HCT116 (cell line): ENCODE measurements at places on chromosomes 5 and 9. TPM values are rescaled to one million over a fixed set of nuclear protein-coding genes. Genes with fewer than 3 reads are reported as not detected.

WDR38 gene
- not detected for total RNA-seq

GGTA1 gene
- not detected for total RNA-seq

CTXN3 gene
- not detected for total RNA-seq

FAM78A gene
- total RNA-seq: 3.4 TPM

CDH18 gene
- total RNA-seq: not detected

EEIG1 gene
- total RNA-seq: 44.2 TPM

NUTM2F gene
- not detected for total RNA-seq

MCC gene
- 20.1 TPM for total RNA-seq

PRR16 gene
- 0.42 TPM for total RNA-seq

- peak; percentile 21 for DNase-seq
- H3K4me3 ChIP-seq: no peak overlapping the region
- no peaks in the 10 kb centered on the region for H3K4me1 ChIP-seq
These were observed 14.2 kb downstream of the NDUFAF2 start for GRCh38 chr5:60959156-60959555.

DNA sequence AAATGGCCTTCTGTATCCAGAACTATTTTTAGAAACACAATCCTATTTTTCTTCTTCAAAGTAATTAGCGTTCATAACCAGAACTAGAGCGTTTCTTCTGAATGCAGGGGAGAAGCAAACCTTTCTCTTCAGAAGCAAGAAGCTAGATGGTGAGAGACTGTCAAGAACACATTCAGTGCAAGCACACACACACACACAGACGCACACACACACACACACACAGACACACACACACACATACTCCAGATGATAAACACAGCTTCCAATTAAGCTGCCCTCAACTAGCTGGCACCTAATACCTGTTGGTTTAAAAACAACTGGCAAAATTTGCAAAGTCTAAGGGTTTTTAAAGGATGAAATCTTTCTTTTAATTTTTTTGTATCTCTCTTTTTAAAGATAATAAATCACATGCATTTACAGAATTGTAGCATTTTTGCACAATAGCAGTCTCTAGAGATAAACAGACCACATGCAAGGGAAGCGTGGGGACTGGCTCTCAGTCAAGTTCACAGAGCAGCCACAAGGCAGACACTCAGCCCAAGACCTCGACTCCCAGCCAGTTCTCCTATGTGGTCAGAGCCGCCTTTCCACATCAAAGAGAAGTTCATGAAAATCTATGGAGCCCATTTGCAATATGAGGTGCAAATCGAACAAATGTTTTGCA is 138.5 kb downstream of the TTLL11 start:
- no peaks in the 10 kb centered on the region for H3K4me1 ChIP-seq
- H3K4me3 ChIP-seq: no peak overlapping the region
- no peak overlapping the region for H3K27ac ChIP-seq
- DNase-seq: no peak
- no peaks in the 10 kb centered on the region for H3K27me3 ChIP-seq

GRCh38 chr9:214648-215493 is at the start of gene DOCK8:
Gene DOCK8 (plus strand): TSS chr9:214865. CDS start chr9:214977, 112 bp downstream.
- H3K27me3 ChIP-seq: no peaks in the 10 kb centered on the region
- no peaks in the 10 kb centered on the region for H3K36me3 ChIP-seq
- H3K27ac ChIP-seq: peak within 1 kb of the TSS; percentile 4; the same call in 1 of the 2 replicates
- H3K4me1 ChIP-seq: no peaks in the 10 kb centered on the region
- DNase-seq: peak; percentile 35
- H3K4me3 ChIP-seq: peak within 1 kb of the TSS; percentile 54

- no peaks in the 10 kb centered on the region for H3K27me3 ChIP-seq
- H3K36me3 ChIP-seq: no peaks in the 10 kb centered on the region
- H3K4me3 ChIP-seq: no peak overlapping the region
- no peak overlapping the region for H3K27ac ChIP-seq
These were observed 200.0 kb upstream of the TAS2R1 start for GRCh38 chr5:9830184-9830583.

DNA sequence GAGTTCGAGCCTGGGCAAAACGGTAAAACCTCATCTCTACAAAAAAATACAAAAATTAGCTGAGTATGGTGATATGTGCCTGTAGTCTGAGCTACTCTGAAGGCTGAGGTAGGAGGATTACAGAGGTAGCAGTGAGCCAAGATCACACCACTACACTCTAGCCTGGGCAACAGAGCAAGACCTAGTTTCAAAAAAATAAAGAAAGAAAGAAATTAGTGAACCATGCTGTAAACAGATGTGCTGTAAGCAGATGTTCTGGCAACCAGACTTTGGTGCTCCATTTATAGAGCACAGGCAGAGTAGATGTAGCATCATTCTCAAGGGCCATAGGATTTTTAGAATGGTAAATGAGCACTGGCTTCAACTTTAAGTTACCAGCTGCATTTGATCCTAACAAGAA is 115.4 kb downstream of the ST8SIA4 start:
- peaks cover 3% of the 10 kb centered on the region; the same call in 1 of the 2 replicates for H3K4me1 ChIP-seq
- no peaks in the 10 kb centered on the region for H3K27me3 ChIP-seq
- H3K4me3 ChIP-seq: no peak overlapping the region
- no peak overlapping the region for H3K27ac ChIP-seq

GRCh38 chr5:66710557-66711088 is 114.4 kb downstream of the MAST4 start:
- no peak for DNase-seq
- no peaks in the 10 kb centered on the region for H3K36me3 ChIP-seq
- H3K27me3 ChIP-seq: peaks cover 18% of the 10 kb centered on the region; the same call in 1 of the 2 replicates
- no peaks in the 10 kb centered on the region for H3K4me1 ChIP-seq

- no peak for DNase-seq
- no peaks in the 10 kb centered on the region for H3K36me3 ChIP-seq
- H3K27ac ChIP-seq: no peak overlapping the region
- peaks cover 75% of the 10 kb centered on the region for H3K27me3 ChIP-seq
- H3K4me3 ChIP-seq: no peak overlapping the region
- no peaks in the 10 kb centered on the region for H3K4me1 ChIP-seq
These were observed 1.4 kb downstream of the SLC36A2 start for GRCh38 chr5:151345808-151346478.

DNA sequence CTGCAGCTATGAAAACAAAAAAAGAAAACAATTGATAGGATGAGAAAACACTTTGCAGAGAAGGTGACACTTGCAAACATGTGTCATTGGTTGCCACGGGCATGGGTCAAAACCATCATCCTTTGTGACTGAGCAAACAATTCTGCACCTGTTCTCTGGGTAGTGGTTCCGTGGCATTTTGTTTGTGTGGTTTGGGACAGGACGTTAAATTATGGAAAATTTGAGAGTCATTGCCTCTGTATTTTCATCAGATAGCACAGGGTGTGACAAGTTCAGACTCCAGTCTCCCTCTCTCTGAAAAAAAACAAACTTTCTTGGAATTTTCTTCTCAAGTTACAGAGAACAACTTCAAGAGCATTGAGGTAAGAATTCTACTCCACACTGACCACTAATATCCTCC is 113.4 kb upstream of the HMHB1 start:
- no peaks in the 10 kb centered on the region for H3K4me1 ChIP-seq
- no peak overlapping the region for H3K4me3 ChIP-seq
- no peaks in the 10 kb centered on the region for H3K27me3 ChIP-seq
- DNase-seq: no peak
- no peaks in the 10 kb centered on the region for H3K36me3 ChIP-seq

- H3K27ac ChIP-seq: no peak overlapping the region
- H3K27me3 ChIP-seq: no peaks in the 10 kb centered on the region
- H3K4me1 ChIP-seq: no peaks in the 10 kb centered on the region
- H3K4me3 ChIP-seq: no peak overlapping the region
These were observed 7.1 kb downstream of the EGR1 start for GRCh38 chr5:138472353-138472752.

DNA sequence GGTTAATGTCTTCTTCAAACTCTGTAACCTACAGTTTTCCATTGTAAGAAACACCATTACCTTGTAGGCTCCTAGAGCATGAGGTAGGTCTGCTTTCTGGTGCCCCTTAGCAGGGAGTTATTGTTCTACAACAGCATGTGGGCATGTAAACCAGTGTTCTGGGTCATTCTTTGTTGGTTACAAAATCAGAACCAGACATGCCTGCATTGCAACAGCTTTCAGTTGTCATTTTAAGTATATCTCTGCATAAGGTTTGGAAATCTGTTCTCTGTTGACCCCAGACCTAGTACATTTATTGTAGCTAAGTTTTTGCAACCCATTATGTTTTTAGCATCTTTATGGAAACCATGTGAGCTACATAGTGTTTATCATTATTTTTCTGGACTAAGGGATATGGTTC is 10.9 kb downstream of the RGMB start:
- no peak overlapping the region for H3K27ac ChIP-seq
- DNase-seq: no peak
- no peak overlapping the region for H3K4me3 ChIP-seq
- no peaks in the 10 kb centered on the region for H3K27me3 ChIP-seq

DNA sequence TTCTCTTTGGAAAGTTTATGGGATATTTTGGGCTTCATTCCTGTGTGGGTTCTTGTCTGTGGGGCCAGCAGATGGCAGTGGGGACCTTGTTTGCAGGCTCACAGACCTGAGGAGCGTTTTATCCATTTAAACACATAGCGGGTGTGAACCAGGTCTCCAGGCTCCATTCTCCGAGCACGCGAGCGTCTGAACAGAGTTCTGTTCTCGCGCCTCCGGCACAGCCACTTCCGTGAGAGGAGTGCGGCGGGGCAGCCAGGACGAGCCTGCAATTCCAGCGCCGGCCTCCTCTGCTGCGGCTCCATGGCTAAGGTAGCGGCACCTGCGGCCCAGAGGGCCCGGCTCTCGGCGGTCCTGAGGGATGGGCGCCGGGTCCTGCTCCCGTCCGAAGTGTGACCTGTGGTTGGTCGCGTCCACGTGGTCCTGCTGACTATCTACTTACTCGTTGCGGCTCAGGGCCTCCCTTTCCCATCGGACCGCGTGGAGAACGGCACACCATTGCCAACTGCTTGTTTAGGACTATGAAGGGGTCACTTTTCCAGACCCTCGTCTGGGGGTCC is 7.3 kb downstream of the NRARP start:
- H3K27ac ChIP-seq: peak overlapping the region; percentile 34
- H3K4me3 ChIP-seq: peak overlapping the region; percentile 51; the same call in 1 of the 2 replicates
- H3K36me3 ChIP-seq: no peaks in the 10 kb centered on the region
- no peaks in the 10 kb centered on the region for H3K27me3 ChIP-seq

DNA sequence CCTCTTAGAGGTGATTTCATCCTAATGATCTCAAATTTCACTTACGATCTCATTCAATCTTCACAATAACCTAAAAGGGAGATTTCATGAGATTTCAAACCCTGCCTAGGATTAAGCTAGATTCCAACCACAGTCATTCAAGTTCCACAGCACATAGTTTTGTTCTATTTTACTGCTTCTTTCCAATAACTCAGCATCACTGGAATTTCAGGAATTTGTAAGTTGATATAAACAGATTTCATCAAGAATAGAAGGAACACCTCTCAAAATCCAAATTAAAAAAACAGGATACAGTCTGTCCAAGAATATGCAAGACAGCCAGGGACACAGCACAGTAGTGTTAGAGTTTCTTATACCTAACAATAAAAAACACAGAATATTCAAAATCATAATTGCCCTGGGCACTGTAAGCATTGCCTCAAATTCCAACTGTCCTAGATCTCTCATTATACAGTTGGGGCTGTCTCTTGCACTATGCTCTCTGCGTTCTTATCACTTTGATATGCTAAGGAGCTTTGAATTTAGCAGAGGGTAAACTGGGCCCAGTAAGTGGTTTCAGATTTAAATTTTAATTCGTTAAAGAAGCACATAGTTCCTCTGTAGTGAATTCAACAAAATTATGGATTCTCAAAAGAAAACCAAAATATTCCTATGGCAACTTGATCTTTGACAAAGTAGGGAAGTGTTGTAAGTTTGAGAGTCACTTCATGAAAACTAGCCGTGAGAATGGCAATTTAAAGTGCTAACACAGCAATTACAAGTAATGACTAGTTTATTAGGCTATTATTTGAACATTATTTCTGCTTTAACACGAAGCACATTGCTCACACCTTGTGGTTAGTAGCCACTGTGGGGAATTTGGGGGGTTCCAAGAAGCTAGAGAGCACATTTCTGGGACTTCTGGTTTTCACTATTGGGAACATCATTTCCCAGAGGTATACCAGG is 478.6 kb upstream of the C9orf72 start:
- no peaks in the 10 kb centered on the region for H3K4me1 ChIP-seq
- H3K36me3 ChIP-seq: no peaks in the 10 kb centered on the region
- no peaks in the 10 kb centered on the region for H3K27me3 ChIP-seq
- H3K4me3 ChIP-seq: no peak overlapping the region
- DNase-seq: no peak

DNA sequence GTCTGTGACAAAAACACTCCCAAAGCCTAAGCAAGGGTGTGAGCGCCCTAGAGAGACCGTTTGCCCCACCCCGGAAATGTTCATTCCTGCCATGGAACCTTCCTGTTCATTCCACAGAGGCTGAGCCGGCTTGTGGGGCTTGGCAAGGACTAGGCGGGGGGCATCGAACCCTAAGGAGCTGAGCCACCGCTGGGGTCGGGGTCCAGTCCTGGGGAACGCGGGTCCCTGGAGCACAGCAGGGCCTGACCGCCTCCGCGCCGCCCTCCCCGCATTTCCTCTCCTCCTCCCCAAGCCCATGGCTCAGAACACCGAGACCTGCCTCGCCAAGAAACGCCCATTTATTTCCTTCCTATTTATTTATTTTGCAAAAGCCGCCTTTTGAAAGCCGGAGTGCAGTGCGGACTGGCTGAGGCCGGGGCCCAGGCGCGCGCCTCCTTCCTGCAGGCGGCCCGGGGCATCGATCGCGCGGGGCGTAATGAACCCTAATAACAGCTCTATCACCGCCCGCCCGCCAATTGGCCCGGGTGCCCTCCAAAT is 228.9 kb upstream of the IRX4 start:
- H3K27ac ChIP-seq: no peak overlapping the region
- no peak for DNase-seq
- H3K36me3 ChIP-seq: no peaks in the 10 kb centered on the region
- no peaks in the 10 kb centered on the region for H3K4me1 ChIP-seq

GRCh38 chr5:158593925-158594324 is 505.8 kb downstream of the EBF1 start:
- no peaks in the 10 kb centered on the region for H3K36me3 ChIP-seq
- no peaks in the 10 kb centered on the region for H3K27me3 ChIP-seq
- DNase-seq: no peak
- no peaks in the 10 kb centered on the region for H3K4me1 ChIP-seq
- no peak overlapping the region for H3K27ac ChIP-seq

- no peaks in the 10 kb centered on the region for H3K36me3 ChIP-seq
- no peak for DNase-seq
- no peak overlapping the region for H3K4me3 ChIP-seq
- H3K27me3 ChIP-seq: no peaks in the 10 kb centered on the region
- no peaks in the 10 kb centered on the region for H3K4me1 ChIP-seq
These were observed 108.3 kb downstream of the WNK2 start for GRCh38 chr9:93292288-93292615.

DNA sequence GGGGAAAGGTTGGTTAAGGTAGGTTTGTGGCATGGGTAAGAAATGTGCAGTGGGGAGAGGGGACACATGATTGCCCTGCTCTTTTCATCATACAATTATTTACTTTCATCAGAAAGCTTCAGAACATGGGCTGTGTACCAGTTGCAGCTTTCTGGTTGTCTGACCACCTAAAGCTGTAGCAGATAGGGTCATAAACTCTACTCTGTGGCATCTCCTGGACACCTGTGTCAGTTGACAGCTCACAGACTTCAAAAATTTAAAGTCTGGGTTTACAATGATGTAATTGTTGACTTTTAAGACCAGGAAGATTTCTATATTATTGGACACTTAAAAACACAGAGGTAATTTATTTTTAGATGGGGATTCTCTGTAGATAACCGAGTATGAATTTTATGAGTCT is 222.7 kb upstream of the PRR16 start:
- no peaks in the 10 kb centered on the region for H3K36me3 ChIP-seq
- DNase-seq: no peak
- no peak overlapping the region for H3K4me3 ChIP-seq
- H3K4me1 ChIP-seq: no peaks in the 10 kb centered on the region
- H3K27me3 ChIP-seq: no peaks in the 10 kb centered on the region

- H3K36me3 ChIP-seq: no peaks in the 10 kb centered on the region
- no peak for DNase-seq
- no peak overlapping the region for H3K27ac ChIP-seq
- H3K27me3 ChIP-seq: no peaks in the 10 kb centered on the region
- H3K4me3 ChIP-seq: no peak overlapping the region
These were observed 37.0 kb upstream of the RAB3C start for GRCh38 chr5:58545912-58546311.
